ENCODE measurements at places on chromosomes 1 and 21. TPM values are rescaled to one million over a fixed set of nuclear protein-coding genes. Genes with fewer than 3 reads are reported as not detected.

The ACKR1 gene
- total RNA-seq = not detected

The LAMB3 gene
- total RNA-seq = 6.8 TPM

The FCRL4 gene
- not detected for total RNA-seq

The PCP4L1 gene
- total RNA-seq = not detected

The PADI3 gene
- total RNA-seq = not detected

- H3K27me3 ChIP-seq = no peaks in the 10 kb centered on the region
- H3K36me3 ChIP-seq = no peaks in the 10 kb centered on the region
- no peaks in the 10 kb centered on the region for H3K4me1 ChIP-seq
- H3K4me3 ChIP-seq = no peak overlapping the region
- no peak overlapping the region for H3K27ac ChIP-seq
- DNase-seq = peak; percentile 17
Measured at GRCh38 chr1:46991083-46991923, 32.2 kb upstream of the CYP4X1 start.

DNA sequence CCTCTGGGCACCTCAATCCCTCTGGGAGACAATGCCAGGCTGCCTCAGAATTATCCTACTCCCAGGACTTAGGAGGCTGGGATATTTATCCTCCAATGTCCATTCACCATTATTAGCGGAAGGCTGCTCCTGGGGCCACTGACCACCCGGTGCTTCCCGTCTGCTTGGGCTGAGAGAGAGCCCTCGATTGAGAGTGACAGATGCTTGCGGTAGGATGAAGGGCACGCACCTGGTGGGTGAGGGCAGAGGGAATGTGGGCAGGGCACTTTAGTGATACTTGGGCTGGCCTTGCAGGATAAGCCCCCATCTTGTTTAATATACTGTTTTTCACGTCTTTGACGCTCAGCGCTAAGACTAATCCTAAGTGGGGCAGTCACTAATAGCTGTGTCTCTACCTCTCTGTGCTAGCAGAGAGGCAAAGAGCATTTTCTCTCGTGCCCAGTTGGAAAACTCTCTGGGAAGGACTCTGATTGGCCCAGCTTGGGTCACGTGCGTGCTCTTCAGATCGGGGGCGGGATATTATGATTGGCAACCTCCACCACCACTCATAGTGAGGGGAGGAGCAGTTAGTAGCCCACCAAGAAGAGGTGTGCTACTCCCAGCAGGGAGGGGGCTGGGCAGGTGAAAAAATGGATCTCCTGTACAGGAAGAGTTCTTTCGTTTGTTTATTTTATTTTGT, 10.6 kb upstream of the PARS2 start:
- H3K4me1 ChIP-seq = no peaks in the 10 kb centered on the region
- no peak overlapping the region for H3K4me3 ChIP-seq
- no peak overlapping the region for H3K27ac ChIP-seq
- no peaks in the 10 kb centered on the region for H3K27me3 ChIP-seq
- DNase-seq = peak; percentile 22
- no peaks in the 10 kb centered on the region for H3K36me3 ChIP-seq

Measured in GM23248 (cell line).